ENCODE measurements at places on chromosomes 12 and 14. TPM values are rescaled to one million over a fixed set of nuclear protein-coding genes. Genes with fewer than 3 reads are reported as not detected.

Gene PIWIL1
- total RNA-seq = not detected

Gene SLC5A8
- 0.67 TPM for total RNA-seq

Gene PTGER2
- 2.9 TPM for total RNA-seq

Gene AHNAK2
- total RNA-seq = 0.97 TPM

Gene RNASE1
- 507 TPM for total RNA-seq

Gene BRAP
- total RNA-seq = 23.0 TPM

Gene TSPAN31
- 115 TPM for total RNA-seq

Gene OR4L1
- total RNA-seq = not detected

Gene KRT6C
- not detected for total RNA-seq

Gene PPP1R1A
- total RNA-seq = not detected

All from adrenal gland (tissue), 19 donors.